Hypothalamus (tissue), 51 donors: ENCODE measurements at places on chromosomes 12 and 14.

DNA sequence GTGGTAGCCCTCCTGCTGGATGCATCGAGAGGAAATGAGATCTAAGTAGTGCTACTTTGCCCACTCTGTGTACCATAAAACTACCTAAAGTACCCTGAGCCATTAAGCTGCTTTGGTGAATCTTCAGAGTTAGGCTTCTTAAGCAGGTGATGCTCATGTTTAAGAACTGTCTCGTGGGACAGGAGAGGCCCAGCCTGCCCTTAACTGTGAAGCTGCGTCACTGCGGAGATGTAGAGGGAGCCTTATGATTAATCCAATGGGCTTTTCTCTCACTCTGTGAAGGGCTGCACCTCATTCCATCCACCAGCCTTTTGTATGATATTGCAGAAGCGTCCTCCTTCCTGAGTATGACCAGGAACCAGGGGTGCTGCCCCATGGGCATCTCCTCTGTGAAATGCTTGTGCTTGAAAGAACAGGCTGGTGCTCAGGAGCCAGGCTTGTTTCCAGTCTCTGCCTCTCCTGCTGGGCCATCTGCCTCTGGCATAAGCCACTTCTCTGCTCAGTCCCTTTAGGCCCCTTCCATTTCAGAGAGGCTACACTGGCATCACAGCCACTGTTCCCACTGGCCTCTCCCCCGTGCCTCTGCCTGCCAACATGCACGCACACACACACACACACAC, 6.8 kb upstream of the CCDC177 start:
- no peak for DNase-seq

GRCh38 chr12:25496098-25496587, 56.9 kb downstream of the LMNTD1 start:
- no peak for DNase-seq

DNA sequence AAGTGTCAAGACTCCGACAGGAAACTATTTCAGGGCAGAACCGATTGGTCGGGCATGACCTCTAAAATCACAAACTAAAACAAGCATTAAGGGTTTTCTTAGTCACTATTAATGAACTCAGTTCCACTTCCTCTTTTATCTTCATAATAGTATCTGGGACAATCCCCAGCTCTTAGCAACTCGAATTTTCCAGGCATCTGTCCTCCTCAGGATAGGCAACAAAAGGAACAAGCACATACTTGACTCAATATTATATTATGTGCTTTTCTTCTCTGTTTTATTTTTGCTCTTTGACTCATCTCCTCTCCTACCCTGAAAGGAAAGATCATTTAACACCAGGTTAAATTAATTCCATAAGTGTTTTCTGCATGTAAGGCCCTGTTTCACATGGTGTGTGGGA, 638.3 kb upstream of the TBX3 start:
- DNase-seq = no peak

DNA sequence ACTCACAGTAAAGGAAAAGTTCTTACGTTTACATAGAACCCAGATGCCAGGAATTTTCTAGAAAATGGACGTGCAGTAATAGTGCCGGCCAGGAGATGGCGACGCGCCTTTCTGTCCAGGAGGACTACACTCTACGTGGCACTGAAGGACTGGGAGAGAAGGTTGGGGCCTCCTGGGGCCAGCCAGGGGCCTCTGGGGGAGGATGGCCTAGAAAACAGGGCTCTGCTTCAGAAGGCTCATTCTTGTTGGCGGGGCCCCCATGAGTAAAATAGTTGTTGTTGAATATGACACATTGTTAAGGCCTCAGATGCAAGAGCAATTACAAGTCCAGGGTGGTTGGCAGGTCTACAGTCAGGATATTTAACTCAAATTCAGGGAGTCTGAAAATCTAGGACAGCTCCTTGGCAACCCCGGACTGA, 120.1 kb upstream of the MAX start:
- DNase-seq = peak; percentile 25

DNA sequence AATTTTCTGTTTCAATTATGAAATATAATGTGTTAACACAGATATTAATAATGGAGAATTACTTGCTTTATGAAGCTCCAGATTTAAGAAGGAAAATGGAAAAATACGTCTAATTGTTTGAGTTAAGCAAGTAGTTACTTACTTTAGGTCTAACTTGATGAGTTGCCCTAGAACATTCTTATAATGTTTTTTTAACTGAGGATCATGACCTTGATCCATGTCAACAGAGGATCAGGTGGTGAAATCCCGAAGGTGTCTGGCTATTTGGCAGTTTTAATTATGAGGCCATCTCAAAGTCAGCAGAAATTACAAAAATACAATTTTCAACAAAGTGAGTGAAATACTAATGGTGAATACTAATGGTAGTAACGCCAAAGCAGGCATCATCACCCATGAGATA, 57.0 kb upstream of the REP15 start:
- no peak for DNase-seq

- DNase-seq = no peak
Measured at GRCh38 chr12:15505616-15506015, 183.3 kb downstream of the PTPRO start.
